CD4-positive, alpha-beta T cell treated with Interleukin-4 for 4 hours (primary cell): ENCODE measurements at places on chromosomes 11 and 22.
A peak's percentile ranks its signal among the peaks of the same experiment; 100 is the strongest.

DNA sequence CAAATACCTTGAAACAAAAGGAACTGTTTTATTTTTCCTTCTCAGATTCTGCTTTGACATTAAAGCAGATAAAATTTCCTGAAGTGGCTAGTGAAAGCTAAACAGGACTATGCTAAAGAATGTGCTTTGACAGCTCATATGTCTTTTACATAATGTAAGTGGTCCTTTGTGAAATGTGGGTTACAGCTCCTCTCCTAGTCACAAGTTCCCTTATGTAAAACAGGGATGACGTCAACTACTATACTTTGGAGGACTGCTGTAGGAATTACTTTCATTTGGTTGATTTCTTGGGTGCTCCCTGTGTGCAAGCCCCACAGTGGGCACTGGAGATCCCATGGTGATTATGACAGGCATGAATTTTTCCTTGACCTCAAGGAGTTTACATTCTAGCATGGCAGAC lies 216.6 kb upstream of the NARS2 start:
- no peak for DNase-seq

DNA sequence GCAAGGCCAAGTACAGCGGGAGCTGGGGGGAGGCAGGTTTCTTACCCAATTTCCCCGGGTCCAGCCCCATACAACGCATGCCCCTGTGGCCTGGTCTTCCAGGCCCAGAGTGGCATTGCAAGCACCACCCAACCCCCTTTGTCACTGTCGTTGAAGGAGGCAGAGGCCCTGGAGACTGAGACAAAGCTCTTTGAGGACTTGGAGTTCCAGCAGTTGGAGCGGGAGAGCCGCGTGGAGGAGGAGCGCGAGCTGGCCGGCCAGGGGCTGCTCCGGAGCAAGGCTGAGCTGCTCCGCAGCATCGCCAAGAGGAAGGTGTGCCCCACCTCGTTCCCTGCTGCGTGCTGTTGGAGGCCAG lies 27.8 kb downstream of the PHLDB1 start:
- no peak for DNase-seq

- DNase-seq, result no peak
Observed at GRCh38 chr11:131511794-131512193, 141.4 kb downstream of the NTM start.

- DNase-seq, result no peak
Observed at GRCh38 chr11:105104292-105104691, 35.3 kb downstream of the CARD18 start.

- no peak for DNase-seq
Observed at GRCh38 chr22:49533886-49534285, 293.8 kb downstream of the BRD1 start.

DNA sequence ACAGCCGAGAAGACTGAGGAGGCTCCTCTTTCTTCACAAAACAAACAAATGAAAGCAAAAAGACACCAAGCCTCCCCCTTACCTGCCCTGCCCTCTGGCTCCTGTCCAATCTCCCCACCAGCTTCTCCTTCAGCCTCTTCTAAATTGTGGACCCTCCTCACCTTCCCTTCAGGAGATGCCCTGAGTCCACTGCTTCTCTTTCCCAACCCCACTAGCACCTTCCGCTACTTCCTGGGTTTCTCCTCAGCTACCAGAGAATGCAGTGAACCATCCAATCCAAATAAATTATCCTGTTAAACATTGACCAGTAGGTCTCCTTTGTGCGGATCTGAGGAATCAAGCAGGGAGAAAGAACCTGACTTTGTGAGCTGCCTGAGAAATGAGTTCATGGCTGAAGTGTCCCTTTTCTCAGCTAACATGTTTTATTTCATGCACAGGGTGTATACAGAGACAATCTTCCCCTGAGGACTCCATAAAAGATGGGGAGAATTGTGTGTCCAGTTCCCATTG lies 63.2 kb upstream of the VPREB1 start:
- DNase-seq, result no peak

DNA sequence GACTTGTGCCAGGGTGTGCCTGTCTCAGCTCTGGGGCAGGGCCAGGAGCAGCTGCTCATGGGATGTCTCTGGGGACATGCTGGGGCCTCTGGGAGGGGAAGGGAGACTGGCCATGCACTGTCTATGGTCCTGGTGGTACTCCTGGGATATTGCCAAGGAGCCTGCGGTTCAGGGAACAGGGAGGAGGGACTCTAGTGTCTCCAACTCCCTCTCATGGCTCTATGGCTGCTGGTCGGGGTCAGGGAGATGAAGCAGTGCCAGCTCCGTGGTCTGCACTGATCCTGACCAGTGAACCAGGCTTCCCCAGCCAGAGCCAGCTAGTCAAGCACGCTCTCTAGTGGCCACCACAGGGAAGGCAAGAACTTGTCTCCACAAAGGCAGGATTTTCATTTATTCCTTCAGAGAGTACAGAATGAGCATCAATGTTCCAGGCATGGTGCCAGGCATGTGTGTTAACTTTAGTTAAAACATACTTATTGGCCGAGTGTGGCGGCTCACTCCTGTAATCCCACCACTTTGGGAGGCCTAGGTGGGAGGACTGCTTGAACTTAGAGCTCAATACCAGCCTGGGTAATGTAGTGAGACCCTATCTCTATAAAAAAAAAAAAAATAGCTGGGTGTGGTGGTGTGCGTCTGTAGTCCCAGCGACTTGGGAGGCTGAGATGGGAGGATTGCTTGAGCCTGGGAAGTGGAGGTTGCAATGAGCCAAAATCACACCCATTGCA lies 2.5 kb upstream of the BEST1 start:
- DNase-seq, result peak; percentile 65

DNA sequence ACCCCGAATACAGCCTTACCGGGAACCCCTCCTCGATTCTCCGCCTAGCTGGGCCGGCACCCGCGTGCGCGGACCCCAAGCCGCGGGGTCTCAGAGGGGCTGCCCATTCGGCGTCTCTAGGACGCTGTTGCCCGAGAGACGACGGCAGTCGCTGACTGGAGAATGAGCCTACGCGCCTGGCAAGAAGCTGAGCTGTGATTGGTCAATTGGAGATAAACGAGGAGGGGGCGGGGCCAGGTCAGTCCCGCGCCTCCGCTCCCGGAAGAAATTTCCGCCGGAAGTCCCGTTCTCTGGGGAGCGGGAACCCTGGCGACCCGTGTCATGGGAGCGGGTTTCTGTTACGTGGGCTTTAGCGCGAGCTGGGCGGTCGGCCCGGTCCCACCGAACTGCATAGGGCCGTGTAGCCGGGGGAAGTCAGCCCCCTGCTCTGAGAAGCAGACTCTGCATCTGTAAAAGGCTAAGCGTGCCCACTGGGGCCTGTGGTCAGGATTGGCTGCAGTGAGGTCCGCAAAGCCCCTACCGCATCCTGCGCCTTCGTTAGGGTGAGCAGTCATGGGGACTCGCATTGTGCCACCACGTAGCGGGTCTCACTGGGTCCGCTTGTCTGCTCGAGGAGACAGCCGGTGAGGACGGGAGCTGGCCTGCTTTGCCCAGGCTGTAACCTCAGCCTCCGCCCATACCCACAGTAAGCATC lies at the start of gene EFCAB6:
Gene EFCAB6 (minus strand): TSS at position 157 of the 694 bp plus-strand sequence. CDS start 29,987 bp downstream, outside the sequence.
- DNase-seq, result peak; percentile 88

DNA sequence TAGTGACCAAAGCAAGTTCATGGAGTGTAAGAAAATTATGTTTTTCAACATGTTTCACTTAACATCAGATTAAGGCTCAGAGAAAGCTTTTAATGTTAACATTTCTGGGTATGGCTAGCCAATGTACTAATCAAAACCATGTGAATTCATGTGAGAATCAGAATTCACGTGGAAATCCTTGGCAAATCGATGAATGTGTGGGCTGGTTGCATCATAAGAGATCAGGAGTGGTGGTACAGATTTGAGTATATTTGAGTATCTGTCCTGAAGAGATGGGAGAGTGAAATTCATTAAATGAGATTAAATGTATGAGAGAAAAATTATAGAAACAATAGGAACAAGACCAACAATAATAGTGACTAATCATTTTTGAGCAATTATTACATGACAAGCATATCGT lies 638.6 kb upstream of the ANO5 start:
- no peak for DNase-seq

DNA sequence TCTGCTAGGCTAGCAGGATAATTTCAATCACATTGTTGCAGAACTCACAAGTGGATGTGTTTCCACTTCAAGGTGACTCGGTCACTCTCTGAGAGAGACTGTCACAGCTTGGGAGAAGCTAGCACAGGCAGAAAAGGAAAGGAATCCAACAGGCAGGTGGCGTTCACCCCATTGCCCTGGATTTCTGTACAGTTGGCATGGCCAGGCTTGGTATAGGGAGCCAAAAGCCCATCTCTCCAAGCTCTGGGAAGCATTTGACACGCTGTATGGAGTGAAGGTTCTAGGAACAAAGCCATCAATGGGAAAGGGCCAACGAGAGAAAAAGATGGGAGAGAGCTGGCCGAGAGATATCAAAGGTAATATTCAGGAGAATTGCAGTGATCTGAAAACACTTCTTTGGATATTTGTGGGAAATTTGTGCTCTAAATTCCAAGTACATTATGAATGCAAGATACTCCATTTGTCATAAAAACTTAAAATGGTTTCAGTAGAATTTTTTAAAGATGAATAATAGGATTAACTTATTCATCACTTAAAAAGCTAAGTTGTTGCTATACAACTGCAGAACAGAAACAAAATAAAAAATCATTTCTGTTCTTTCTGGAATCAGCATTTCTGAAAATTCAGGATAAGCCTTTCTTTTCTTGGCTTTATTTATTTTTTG lies 223.5 kb upstream of the NTM start:
- DNase-seq, result no peak

- no peak for DNase-seq
Observed at GRCh38 chr22:49349181-49349835, 478.4 kb downstream of the BRD1 start.

- no peak for DNase-seq
Observed at GRCh38 chr11:28026634-28027290, 81.2 kb downstream of the KIF18A start.

DNA sequence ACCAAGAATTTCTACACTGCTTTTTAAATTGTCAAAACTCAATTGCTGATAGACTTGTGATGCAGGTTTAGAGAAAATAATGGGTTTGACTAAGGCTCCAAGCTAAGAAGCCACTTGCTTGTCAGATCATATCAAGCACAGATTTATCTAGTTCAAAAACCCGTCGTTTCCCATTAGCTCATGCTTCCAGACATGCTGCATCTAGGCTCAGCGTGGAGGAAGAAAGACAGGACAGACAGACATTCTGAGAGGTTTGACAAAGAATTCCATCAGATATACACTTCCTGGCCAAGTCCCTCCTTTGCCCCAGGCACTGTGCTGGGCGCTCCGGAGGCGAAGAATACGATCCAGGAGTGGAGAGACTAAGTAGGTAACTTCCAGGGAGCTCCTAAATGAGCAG lies 76.8 kb downstream of the KCNC1 start:
- DNase-seq, result no peak

GRCh38 chr11:16454289-16454863 lies 98.0 kb upstream of the SOX6 start:
- no peak for DNase-seq

DNA sequence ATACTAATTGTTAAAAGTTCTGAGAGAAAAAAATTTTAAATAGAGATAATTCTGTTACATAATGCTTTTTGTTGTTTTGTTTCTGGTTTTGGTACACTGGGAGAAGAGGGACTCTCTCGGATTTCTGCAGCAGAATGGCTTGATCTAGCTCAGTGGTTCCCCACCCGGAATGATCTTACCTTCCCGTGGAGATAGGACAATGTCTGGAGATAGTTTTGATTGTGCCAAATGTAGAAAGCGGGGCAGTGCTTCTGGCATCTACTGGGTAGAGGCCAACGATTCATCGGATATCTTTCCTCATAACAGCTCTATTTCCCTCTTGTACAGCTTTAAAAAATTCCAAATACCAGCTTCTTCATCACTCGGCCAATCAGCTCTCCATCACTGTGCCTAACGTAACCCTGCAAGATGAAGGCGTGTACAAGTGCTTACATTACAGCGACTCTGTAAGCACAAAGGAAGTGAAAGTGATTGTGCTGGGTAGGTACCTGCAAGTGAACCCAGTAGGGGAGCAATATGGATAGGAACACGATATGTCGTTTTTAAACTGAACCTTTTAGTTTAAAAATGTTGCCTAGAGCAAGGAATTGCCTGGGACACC lies 13.2 kb downstream of the CRTAM start:
- DNase-seq, result peak; percentile 59
